ENCODE measurements at places on chromosomes 2 and 18.

- DNase-seq: no peak
Measured at GRCh38 chr2:13193900-13194299, 477.2 kb downstream of the TRIB2 start.

- DNase-seq: no peak
Measured at GRCh38 chr18:50578030-50578429, 18.1 kb downstream of the MAPK4 start.

DNA sequence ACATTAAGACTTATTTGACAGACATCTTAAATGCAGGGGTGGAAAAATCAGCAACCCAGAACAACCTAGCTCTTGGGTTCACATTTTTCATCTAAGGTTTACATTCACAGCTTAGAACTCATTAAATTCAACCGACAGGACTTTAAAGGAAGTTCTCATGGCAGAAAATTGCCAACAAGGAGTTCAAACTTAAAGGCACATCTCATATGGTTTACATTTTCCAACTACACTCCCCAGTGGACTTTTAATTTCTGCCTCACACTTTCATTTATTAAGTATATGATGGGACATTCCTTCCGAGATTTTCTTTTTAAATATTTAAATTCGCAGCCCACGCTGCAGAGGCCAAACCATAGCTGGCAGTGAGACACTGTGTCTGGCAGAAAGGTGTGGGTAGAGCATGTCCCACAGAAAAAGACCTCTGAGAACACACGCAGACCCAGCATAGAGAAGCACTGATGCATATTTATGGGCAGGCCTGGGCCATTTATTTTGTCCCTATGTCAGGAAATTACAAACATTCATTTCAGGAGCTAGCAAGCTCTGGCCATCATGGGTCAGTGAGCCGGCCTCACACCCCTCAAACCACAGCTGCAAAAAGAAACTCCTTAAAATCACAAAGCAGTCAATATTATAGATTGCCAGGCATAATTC, 46.3 kb downstream of the STK39 start:
- no peak for DNase-seq

- no peak for DNase-seq
Measured at GRCh38 chr2:187842978-187843847, 289.0 kb upstream of the TFPI start.

GRCh38 chr18:41618147-41618546, 336.9 kb upstream of the PIK3C3 start:
- no peak for DNase-seq

DNA sequence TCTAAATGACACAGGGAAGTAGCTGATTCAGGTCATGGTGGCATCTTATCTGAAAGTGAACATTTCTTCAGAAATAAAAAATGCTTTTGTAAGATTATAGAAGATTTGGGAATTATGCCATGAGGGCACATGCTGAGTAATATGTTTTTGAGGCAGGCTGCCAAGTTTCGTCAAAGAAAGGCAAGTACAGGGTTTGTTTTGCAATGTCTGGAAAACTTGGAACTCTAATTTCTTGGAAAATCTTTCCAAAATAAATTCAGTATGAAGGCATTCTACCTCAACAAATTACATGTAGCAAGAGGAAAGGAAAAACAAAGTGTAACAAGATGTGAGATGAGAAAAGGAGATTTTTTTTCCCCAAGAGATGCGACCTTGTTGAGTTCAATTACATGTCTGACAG, 167.7 kb downstream of the PLCL1 start:
- DNase-seq: no peak

GRCh38 chr2:437756-438393, 150.0 kb upstream of the ALKAL2 start:
- DNase-seq: peak; percentile 36

DNA sequence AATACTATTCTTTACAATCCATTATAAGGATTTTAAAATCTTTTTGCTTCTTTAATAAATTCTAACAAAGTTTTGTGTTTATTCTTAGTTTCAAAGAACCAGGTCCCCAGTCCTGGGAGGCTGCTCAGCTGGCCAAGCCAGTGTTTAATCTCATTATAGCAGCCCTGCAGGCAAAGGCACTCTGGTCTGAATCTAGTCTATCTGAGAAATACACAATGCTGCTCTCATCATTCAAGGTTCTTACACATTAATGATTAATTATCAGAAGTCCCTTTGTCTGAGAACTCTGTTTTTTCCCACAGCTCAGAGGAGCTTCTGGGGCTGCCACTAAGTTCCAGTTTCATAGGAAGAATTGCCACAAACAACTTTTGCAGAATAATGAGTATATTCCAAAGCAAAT, 27.7 kb downstream of the KCTD18 start:
- no peak for DNase-seq

DNA sequence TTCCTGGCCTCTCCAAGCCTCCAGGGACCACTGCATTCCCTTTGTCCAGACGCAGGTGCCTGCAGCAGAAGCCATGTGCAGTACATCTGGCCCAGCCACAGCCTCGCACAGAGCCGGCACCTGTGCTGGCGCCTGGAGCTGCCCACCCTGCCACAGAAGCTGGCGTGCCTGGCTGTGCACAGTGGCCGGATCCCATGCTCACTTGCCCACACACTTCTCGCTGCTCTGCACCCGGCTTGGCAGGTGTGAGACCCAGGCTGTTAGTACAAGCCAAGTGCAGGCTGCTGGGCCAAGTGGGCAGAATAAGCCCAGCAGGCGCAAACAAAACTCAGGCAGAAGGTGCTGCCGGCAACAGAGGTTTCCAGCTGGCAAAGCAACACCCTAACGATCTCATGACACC, 124.5 kb upstream of the CCDC150 start:
- no peak for DNase-seq

DNA sequence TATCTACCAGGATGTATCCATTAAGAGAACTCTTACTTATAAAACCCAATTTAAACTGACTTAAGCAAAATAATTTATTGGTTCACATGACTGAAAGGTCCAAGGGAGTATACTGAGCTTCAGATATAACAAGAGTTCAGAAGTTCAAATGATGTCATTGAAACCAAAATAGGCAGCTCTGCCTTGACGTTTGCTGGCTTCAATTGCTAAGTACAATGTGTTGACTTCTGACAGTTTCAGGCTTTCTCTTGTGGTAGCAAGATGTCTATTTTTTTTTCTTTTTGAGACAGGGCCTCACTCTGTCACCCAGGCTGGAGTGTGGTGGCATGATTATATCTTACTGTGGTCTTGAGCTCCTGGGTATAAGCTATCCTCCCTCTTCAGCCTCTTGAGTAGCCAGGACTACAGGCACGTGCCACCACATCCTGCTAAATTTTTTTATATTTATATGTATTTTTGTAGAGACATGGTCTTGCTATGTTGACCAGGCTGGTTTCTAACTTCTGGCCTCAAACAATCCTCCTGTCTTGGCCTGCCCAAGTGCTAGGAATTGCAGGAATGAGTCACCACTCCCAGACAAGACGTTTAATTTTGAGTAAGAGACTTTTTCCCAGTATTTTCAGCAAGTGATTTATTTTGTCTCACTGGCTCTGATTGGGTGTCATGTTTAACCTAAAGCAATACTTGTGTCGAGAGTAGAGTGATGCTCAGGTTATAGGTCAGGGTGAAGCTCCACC, 184.8 kb downstream of the NR4A2 start:
- no peak for DNase-seq

- DNase-seq: no peak
Measured at GRCh38 chr2:158967114-158967730, 1.2 kb upstream of the TANC1 start.

GRCh38 chr2:110858993-110859701, 126.8 kb downstream of the ACOXL start:
- no peak for DNase-seq

- peak; percentile 86 for DNase-seq
Measured at GRCh38 chr2:64267699-64268098, 123.5 kb upstream of the PELI1 start.

DNA sequence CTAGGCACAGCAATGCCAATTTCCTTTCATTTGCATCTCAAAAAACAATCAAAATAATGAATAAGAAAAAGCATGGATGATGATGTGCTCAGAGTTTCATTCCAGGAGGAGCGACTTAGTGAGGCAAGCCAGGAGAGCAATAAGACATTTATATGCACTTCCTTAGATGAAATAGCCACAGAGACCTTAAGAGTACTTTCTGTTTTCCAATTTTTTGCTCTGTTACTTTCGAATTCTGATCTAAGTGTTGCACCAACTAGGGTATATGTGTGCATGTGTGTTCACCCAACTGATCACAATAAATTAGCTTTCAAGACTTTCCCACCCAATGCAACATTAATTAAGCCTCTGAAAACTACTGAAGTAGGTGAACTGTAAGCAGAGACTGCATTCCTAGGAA, 709 bp downstream of the RAB27B start:
- DNase-seq: no peak

DNA sequence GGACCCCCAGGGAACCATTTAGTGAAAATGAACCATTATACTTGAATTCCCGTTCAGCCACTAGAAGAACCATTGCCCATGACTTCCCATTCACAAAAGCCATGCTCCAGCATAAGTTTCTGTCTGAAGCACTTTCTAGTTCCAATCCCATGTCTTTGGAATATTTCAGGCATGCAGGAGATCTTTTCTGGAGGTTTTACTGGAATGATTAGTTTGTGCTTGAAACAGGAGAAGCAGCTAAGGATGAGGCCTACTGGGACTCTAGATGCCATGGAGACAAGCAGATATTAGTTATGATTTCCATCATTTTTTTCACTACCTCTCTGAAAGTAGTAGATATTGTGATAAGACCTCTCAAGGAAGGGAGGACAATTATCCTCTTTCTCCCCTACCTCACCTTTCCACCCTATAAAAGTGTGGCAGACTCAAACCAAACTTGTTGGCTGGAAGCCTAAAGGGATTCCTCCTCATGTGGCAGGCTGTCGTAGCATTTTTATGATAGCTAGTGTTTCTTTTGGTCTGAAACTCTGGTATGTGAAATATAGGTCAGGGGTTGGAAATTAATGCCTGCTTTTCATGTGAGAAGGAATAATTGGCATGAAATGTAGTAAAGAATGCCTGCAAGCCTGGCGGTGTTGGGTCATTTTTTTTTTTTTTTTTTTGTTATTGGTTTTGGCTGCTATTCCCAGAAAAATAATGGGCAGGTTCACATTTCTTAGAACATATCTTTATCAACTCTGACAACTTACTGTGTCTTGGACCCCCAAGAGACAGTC, 29.3 kb upstream of the MMADHC start:
- DNase-seq: no peak

DNA sequence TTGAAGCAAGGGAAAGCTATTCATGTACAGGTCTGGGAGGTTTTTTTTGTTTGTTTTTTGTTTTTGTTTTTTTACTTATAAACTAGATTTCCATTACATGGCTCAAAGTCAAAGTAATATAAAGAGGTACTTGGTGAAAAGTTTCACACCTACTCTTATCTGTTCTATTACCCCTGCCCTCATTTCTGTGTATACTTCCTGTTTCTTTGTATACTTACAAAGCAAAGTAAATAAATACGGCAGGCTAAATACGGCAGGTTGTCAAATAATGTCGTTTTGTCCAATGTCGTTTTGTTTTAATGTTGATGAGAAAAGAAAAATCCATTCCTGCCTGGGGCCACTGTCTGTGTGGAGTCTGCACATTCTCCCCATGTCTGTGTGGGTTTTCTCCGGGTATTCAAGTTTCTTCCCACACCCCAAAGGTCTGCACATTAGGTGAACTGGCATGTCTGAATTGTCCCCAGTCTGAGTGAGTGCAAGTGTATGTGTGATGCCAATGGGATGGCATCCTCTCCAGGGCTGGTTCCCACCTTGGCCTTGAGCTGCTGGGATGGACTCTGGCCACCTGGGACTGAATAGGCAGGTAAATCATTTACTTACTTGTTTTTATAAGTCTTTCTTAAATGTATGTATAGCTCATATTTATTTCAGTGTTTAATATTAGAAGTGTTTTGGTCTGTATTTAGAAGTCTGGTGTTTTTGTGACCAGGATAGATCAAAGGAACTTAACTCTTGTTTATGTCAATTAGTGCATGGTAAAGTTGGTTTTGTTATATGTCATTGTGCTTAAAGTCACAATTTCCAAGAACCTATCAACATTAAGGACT, 13.4 kb downstream of the STAMBP start:
- no peak for DNase-seq

DNA sequence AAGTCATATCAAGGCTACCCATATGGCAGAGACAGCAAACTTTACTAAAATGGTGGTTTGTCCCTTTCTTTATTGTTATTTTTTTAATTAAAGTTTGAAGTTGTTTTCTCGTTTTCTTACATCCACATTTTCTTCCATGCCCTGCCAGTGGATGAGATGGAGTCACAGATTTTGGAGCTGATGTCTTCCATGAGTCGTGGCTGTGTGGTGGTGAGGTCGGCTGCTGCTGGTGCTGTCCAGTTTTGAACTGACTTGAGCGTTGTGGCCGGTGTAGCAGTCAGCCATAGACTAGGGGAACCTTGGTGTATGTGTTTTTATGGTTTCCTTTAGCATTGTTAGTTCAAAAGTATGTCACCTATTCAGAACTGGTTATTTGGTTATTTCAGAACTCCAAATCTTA, 182.8 kb downstream of the SH3RF3 start:
- no peak for DNase-seq

GRCh38 chr2:153005071-153005730, 286.8 kb downstream of the ARL6IP6 start:
- no peak for DNase-seq

DNA sequence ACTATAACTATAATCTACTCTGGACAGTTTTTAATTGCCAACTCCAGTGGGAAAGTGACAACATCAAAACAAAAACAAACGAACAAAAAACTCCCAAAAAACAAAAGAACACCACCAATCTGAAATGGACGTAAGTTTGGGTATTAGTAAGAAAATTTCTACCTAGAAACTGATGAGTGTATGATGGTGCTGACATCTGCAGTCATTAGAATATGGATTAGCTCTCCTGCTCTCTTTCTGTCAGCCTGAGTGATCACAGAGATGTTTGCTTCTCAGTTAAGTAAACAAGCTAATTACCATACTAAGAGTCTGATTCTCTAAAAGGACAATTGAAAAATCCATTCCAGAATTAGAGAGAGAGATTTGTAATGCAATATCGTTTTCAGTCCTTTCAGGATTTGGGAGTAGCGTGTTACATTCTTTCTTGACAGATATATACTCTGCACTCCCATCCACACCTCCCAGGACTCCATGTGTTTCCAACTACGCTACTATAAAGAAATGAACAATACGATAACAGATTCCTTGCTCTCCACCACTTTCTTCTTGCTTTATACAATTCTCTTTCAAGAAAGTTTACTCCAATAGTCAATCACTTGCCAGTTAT, 1347.4 kb upstream of the PIK3C3 start:
- DNase-seq: no peak

DNA sequence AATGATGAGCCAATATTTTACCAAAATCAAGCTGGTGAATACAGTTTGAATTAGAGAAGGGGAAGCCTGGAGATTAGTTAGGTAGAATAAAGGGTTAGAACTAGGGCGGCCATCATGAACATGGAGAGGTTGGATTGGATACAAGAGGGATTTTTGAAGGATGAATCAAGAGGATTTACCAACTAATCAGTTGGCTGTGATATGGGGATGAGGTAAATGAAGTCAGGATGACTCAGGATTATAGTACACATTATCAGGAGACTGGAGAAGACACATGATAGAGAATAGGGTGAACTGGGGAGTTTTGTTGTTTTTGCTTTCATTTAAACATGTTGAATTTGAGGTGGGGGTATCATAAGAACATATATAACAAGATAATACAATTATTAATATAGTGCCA, 73.8 kb upstream of the PROKR1 start:
- no peak for DNase-seq
